NCI-H1105 (cell line): ENCODE measurements at places on chromosomes 5 and 9.

DNA sequence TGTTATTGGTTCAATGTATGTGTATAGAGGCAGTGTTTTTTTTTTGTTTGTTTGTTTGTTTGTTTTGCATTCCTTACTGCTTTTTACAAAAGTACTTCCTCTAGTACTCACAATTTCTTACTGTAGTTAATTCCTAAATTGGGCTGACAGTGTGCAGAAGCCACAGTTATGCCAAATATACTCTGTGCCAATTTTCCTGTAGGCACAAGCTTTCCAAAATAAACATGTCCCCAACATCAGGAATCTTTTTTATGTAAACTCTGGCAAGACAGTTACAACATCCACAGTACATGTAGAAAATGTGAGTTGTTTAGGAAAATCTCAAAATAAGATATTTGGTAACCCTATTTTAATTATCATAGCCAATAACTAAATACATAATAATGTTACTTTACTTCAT lies 161.6 kb upstream of the TSLP start:
- DNase-seq, result no peak

GRCh38 chr5:55601204-55601618 lies 66.4 kb upstream of the PLPP1 start:
- DNase-seq, result no peak

DNA sequence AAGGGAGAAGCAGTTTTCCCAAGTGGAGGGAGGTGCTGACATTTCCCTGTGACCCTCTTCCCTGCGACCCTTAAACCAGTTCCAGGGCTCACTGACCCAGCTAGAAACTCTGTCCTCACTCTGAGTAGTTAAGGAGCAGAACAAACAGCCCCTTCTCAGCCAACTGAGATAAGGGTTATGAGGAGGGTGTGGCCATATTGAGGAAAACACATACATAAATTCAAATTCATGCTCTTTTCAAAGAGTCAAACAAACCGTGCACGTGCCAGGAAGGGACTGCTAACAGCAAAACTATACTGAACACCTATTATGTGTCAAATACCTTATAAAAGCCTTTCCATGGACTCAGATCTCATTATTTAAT lies 4.9 kb upstream of the AKNA start:
- DNase-seq, result no peak

- DNase-seq, result no peak
These were observed 1083.8 kb upstream of the NUDT12 start for GRCh38 chr5:104646416-104646815.

DNA sequence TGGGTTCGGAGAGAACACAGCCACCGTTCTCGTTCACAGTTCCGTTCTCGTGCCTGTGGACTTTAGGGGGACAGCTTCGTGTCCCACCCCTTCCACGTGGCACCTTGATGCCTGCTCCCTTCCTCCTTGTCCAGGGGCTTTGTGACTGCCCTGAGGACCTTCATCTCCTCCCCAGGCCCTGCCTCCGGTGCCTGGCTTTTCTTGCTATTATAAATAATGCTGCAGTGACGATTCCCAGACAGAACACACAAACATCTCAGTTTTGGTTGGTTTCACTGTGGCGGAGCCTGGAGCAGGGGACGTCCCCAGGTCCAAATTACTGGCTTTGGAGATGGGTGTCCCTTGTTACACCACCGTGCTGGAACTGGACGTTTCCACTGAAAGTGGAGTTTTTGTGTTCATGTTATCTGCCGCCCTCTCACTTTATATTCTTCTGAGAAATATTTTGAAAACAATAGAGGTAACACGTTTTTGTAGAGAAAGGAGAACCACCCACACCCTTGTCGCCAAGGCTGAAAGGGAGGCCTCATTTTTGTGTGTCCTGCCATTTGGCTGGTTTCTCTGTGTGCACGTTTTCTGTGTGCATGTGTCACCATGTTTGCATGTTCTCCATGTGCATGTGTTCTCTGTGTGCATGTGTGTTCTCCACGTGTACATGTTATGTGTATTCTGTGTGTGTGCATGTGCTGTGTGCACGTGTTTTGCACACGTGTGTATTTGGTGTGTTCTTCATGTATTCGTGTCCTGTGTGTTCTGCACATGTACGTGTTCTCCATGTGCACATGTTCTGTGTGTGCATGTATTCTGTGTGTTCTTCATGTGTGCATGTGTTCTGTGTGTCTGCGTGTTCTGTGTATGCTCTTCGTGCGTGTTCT lies 24.2 kb downstream of the WNK2 start:
- DNase-seq, result no peak

DNA sequence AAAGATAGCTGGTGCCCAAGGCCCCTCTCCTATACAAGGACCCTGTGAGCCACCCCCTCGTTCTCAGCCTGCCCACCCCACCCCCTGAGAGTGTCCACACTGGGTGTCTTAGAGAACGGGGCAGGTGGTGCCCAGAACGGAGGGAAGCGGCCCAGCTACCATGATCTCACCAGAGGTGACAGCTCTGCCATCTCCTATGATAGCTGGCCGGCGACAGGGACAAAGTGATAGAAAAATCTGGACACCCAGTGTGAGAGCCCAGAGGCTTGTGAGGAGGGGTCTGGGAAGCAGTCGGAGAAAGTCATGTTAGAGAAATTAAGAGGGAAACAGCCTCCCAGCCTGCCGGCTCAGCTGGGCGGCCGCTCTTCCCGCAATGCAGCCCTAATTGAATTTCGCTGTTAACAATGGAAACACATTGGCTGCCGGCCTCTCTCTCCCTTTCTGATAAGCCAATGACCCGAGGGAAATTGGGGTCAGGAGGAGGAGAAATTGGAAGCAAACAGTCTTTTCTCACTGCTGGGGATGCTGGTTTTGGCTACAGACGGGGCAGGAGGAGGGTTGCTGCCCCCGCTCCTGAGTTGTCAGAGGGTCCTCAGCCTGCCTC lies 32.3 kb downstream of the HK3 start:
- DNase-seq, result no peak

- no peak for DNase-seq
These were observed 7.8 kb downstream of the NOTCH1 start for GRCh38 chr9:136537896-136538598.

GRCh38 chr9:88005240-88005639 lies 30.9 kb upstream of the CDK20 start:
- no peak for DNase-seq

DNA sequence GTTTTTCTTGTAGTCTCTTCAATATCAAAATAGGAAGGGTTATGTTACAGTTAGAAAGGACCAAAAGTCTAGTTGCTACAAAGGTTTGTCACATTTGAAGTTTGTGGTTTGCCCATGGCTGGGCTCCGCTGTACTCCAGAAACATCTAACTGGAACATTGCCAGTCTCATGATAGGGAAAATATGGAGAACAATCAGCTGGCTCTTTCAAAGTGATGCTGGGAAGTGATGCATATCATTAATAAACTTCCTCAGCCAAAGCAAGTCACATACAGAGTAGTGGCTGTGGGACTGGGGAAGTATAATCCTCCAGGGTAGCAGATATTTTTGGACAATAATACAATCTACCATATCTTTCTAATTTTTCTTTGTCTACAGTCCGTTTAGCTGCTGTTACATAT lies 8.8 kb downstream of the BTF3 start:
- DNase-seq, result peak; percentile 1

DNA sequence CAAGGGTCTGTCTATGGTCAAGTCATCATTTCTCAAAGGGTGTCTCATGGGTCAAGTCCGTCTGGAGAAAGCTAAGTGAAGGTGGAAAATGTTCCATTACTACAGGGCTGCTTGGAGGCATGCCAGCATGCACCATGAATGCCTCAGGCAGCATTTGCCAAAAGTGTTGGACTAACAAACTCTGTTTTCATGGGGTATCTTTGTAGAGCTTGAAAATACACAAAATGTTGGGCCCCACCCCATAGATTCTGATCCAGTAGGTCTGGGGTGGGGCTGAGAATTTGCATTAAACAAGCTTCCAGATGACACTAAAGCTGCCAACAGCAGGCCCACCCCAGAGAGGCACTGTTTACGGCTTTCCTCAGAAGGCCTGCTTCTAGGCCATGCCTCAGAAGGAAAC lies 75.0 kb upstream of the FRRS1L start:
- no peak for DNase-seq

DNA sequence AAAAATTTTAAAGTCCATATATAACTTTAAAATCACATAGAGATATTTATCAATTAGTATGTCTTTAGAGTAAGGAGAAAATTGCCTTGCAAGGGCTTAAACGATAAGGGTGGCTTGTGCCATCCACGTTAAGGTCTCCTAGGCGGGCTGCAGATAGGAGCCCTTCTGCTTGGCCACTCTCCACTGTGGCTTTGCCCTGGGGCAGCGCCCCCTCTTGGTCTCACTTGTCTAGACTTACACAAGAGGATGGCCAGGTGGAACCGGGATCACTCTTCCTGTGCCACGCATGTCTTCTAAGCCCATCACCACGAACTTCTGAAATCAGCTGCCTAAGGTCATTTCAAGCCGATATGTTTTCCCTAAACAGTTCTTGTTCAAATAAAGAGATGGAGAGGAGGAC lies 2.9 kb downstream of the FPGS start:
- no peak for DNase-seq

- no peak for DNase-seq
These were observed 174.8 kb downstream of the MCTP1 start for GRCh38 chr5:95110118-95110517.

DNA sequence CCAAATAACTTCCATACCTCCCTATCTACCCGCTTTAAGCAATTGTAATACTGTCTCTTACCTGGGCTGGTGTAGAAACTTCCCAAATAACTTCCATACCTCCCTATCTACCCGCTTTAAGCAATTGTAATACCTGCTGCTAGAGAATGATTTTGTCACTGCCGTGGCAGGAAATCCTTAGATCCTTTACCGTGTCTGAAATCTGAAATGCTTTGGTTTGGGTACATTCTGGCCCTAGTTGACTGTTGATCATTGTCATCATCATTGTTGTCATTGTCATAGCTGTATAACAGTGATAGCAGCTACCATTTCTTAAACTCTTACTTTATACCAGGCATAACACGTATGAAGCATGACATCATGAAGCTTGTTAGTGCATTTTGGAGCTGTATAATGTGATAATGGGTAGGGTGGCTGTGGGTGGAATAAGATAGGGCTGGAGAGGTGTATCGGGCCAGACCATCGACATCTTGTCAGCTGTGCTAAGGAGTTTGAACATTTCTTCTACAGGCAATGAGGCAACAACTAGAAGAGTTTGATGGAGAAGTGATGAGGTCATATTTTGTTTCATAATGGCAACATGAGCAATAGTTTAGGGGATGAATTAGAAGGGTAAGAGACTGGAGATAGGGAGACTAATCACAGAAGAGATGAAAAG lies 15.7 kb downstream of the PIP5K1B start:
- DNase-seq, result no peak

GRCh38 chr5:114686356-114686755 lies 324.5 kb downstream of the KCNN2 start:
- DNase-seq, result no peak

DNA sequence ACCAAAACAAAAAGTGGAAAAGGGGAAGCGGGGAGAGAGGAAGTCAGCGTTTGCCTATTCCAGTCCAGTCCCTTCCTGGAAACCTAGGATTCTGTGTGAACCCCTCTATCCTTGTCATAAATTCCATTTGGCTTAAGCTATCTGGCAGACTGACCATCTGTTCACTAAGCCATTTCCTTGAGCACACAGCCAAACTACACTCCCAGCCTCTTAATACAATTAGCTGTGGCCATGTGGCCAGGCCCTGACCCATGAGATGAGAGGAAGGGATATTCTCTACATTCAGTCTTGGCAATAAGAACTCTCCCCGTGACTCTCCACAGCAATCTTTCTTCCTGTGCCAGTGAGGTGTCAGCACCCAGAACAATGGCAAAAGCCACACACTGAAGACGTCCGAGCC lies 424.8 kb downstream of the TLE1 start:
- no peak for DNase-seq

DNA sequence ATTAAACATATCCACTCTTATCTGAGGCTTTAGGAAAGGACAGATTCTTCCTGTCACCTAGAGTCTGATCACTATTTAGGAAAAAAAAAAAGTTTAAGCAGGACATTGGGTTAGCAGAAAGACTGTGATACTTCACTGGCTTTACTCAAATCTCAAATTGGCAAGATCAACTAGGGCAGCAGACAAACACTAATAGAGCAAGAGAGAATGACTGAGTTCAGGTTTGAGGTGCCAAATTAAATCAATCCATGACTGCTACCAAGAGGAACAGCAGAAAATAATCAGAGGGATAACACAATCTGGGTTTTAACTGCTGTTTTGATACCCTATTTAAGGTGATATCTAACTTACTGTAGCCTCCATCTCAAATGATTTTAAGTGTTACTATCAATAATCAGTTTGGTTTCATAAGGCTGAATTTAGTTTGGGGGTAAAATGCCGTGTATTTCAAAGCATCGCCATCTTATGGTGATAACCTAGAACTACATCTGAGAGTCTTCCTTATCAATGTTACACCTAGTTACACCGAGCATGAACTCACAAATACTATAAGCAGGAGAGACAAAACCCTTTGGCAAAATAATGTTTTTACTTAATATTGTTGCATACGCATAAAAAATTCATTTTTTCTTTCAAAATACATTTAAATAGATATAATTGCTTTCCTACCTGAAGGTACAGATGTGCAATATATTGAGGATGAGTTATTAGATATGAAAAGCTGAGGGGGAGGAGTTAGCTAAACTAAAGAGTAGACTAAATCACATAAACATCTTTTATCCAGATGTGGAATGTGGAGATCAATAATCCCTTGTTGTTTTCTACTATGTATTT lies 286.4 kb upstream of the CDH12 start:
- DNase-seq, result no peak

DNA sequence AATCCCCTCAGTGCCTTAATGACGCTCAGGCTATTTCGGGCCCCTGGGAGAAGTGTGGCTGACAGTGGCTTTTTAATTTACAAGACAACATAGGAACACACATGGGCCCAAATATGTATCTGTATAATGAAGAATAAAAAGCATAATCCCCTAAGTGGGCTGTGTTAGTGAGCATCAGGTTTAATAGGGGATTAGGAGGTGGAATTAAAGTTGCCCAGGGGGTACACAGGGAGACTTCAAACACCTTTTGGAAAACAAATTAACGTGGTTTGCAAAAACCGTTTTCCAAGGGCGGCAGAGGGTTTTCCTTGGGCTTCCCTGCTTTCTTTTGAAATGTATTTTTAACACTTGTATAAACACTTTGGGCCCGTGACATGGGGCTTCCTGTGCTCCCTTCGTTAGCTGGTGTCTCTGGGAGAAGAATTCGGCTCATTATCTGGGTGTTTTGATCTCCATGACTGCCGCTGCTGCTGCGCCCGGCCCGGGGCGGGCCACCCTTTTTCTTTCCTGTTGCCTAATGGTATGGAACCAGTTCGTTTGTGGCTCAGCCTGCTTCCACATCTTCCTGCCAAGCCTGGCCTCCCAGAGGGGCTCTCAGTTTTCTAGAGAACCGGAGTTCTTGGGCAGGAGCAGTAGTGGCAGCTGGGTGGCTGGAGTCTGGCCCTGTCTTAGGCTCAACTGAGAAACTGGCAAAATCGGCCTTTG lies 173.0 kb downstream of the MACROH2A1 start:
- DNase-seq, result no peak

DNA sequence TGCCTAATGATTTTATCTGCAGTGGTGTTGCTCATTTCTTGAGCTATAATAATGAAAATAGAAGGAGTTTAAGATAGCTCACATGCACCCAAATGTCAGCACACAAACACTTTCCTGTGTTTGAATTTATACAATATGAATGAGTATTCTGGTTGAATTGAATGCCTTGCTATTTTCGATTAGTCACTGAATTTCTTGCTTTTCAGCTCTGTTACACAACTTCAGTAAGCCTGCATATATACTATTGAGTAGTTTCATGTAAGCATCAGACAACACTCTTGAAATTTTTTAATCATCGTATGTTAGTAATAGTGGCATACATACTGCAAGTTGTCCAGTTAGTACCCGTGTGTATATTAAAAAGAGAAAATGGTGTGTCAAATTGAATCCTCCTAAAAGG lies 281.5 kb upstream of the GRIA1 start:
- no peak for DNase-seq

GRCh38 chr5:56963246-56963645 lies 11.3 kb upstream of the MIER3 start:
- DNase-seq, result no peak
